ENCODE measurements at places on chromosomes 3 and 15.

- DNase-seq, result no peak
Measured at GRCh38 chr3:24482096-24482705, 12.4 kb downstream of the THRB start.

DNA sequence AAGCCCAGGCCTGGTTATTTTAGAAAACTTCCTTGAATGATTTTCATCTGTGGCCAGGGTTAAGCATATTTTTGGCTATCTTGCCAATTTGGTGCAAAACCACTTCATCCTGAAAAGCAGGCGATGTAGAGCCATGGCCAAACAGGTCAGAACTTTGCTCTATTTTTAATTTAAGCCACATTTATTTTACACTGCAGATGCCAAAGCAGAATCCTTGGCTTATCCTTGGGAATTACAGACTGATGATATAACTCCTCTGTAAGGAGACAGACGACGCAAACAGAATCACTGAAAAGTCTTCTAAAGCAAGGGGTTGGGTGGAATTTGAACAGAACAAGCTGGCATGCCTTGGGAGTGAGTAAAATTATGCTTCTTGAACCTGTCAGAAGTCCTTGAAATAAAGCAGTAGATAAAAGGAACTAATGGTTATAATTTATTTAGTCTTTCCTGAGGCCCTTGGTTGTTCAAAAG lies 121.9 kb downstream of the CHST2 start:
- DNase-seq, result no peak

GRCh38 chr15:98842192-98842972 lies 165.2 kb downstream of the PGPEP1L start:
- DNase-seq, result no peak

GRCh38 chr15:68154923-68155559 lies 50.1 kb downstream of the CALML4 start:
- DNase-seq, result peak; percentile 13

DNA sequence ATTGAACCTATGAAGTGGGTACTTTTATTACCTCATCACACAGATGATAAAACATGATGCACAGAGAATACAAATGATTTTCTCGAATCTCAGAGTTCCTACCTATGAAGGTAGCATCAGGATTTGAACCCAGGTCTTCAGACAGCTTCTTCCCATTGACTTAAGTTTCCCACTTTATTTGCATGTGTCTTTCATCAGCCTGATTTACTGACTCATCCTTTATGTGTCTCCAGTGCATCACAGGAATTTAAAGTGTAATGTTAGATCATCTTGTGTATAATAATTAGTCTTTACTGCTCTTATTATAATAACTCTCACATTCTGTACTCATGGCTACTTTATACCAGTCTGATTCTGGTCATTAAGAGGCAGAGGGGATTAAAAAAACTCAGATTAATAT lies 449.4 kb upstream of the SUCLG2 start:
- DNase-seq, result no peak

DNA sequence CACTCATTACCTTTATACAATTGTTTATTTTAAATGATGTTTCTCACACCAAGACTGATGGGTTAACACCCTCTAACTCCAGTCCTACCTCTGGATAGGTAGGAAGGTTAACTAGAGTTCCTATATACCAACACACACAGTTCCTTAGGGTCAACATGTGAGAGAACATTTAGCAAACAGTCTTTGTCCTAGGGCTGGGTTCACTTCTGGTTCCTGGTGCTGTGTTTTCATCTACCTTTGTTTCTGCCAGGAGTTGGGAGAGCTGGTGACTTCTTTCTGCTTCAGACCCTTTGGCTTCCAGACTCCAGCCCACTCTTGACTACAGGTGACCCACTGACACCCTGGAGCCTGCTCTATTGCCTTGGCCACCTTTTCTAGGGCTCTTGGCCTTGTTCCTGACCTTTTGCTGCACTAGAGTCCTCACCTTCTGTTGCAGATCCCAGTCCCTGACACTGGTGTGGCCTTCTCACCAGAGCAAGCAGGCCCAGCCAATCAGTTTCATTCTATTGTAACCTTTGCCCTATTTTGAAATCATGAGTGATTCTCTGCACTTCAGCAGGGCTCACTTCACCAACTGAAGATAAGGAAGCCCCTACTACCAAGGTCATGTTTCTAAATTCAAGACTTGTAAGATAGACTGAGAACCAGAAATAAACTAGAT lies 50.0 kb upstream of the SECISBP2L start:
- DNase-seq, result no peak

- DNase-seq, result no peak
Measured at GRCh38 chr3:128991355-128991895, 2.5 kb downstream of the CFAP92 start.

- no peak for DNase-seq
Measured at GRCh38 chr15:75828429-75828828, 14.8 kb upstream of the UBE2Q2 start.

- DNase-seq, result no peak
Measured at GRCh38 chr3:52792961-52793695, 1.5 kb upstream of the ITIH3 start.

GRCh38 chr15:71278989-71279756 lies 163.9 kb downstream of the THSD4 start:
- peak; percentile 85 for DNase-seq

DNA sequence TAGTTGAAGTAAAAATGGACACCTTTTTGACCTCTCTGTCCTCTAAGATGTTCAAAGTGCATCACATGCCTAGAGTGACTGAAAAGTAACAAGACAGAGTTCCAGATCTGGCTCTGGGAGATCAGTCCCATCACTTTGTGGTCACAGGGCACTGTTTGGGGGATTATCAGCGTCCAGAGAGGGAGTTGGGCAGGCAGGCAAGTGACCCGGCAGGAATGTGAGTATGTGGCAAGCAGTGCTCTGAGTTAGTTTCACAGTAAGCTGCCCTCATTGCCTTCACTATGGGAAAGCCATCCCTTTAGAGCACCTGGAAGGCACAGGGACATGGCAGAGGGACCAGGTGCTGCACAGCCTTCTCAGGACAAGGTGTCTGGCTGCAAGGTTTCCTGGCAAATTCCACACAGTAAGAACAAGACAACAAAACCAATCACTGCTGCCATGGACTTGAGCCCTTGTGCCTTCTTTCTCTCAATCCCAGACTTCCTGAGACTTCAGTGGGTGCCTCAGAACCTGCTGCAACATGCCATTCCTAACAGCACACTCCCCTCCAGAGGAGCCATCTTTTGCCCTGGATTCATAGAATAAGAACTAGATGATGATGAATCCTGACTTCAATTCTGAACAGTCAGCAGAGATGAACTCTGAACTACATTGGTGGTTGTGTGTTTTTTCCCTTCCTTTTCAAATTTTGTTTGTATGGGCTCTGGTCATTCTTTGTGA lies 55.2 kb downstream of the TIPARP start:
- DNase-seq, result no peak

- DNase-seq, result no peak
Measured at GRCh38 chr3:197471221-197472010, 84.4 kb downstream of the BDH1 start.

DNA sequence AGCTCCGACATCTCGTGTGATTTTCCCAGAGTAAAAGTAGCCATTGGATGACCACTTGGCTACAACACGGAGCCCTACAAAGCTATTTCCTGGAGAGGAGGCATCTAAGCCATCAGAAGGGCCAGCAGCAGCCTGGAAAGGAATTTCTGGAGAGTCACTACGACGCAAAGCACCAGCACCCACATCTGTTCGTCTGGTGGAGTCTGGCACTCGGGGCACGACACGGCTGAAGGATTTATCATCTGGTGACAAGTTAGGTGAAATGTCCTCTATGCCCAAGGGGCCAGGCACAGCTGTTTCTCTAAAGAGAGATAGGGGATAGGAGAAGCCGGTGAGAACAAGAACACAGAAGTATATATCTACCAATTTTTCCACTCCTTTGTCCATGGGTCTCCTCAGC lies 49.5 kb downstream of the TUBGCP4 start:
- DNase-seq, result no peak

DNA sequence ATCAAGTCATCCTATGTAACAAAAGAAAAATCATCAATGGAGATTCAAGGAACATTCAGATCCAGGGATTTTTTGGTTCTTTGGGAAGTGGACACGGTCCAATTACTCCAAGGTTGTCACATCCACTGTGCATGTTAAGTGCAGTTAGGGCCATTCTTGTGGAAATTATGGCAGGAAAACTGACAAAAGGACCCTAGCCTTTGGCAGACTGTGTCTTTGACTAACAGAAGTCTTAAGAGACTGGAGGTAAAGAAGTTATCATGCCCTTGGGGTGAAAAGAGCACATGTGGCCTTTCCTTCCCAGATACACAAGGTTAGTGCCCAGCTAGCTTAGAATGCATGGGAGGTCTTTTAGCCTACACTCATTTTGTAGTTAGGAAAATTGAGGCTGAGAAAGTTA lies 74.9 kb downstream of the MB21D2 start:
- DNase-seq, result no peak

- no peak for DNase-seq
Measured at GRCh38 chr3:189146848-189147247, 24.9 kb upstream of the TPRG1 start.

DNA sequence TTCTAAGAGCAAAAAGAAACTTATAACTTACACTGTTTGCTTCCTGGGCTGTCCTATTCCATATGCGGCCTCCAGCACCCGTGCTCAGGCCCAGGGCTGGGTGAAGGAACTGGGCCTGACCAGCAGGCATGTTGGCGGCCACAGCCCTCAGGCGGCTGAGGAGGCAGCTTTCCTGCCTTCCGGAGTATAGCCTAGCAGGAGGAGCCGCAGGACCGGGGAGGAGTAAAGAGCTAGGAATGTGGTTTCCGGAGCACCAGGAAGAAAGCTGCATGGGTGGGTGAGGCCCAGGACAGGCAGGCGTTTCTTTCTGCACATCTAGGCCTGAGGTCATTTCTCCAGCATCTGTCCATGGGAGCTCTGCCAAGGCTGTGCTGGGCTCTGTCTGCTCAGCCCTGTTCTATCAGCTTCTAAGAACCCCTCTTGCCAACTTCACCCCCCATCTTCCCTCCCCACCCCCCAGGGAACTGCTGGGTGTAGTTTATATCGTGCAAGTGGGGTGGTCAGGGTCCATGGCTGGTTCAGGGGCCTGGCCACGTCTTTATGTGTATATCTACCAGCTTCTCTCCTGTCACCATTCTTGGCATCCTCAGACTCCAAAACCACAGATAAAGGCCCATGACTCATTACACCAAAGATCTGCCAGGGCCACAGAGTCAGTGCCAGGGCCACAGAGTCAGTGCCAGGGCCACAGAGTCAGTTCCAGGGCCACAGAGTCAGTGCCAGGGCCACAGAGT lies 7.8 kb upstream of the KIF7 start:
- DNase-seq, result no peak

DNA sequence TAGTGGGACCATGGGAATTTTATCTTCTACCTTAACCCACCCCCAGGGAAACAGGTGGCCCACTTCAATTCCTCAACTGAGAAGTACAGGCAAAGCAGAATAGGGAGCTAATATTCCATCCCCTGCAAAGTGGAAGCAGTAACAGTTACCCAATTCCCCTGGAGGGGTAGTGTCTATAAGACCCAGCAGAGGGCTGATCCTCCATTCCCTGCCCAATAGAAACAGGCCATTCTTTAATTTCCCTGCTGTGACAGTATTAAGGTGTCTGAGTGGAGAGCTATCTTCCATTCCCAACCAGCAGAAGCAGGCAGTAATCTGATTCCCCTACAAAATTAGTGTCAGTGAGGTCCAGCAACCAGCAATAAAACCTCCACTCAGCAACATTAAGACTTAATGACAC lies 219.8 kb downstream of the ULK4 start:
- no peak for DNase-seq

GRCh38 chr3:82353306-82354171 lies 592.1 kb upstream of the GBE1 start:
- peak; percentile 47 for DNase-seq

GRCh38 chr15:74174219-74174957 lies 878 bp downstream of the ISLR start:
- no peak for DNase-seq

DNA sequence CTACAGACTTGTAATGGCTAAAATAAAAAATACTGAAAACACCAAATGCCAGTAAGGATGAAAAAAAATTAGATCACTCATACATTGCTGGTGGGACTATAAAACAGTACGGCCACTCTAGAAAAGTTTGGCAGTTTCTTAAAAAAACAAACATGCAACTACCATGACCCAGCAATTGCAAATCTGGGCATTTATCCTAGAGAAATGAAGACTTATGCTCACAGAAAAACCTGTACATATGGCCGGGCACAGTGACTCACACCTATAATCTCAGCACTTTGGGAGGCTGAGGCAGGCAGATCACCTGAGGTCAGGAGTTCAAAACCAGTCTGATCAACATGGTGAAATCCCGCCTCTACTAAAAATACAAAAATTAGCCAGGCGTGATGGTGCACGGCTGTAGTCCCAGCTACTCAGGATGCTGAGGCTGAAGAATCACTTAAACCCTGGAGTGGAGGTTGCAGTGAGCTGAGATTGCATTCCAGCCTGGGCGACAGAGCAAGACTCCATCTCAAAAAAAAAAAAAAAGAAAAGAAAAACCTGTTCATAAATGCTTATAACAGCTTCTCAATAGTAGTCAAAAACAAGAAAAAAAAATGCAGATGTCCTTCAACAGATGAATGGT lies 5.6 kb downstream of the TP53BP1 start:
- DNase-seq, result no peak

GRCh38 chr3:26428992-26429391 lies 193.6 kb upstream of the LRRC3B start:
- no peak for DNase-seq

GRCh38 chr15:29844290-29844903 lies 22.1 kb upstream of the TJP1 start:
- DNase-seq, result no peak

DNA sequence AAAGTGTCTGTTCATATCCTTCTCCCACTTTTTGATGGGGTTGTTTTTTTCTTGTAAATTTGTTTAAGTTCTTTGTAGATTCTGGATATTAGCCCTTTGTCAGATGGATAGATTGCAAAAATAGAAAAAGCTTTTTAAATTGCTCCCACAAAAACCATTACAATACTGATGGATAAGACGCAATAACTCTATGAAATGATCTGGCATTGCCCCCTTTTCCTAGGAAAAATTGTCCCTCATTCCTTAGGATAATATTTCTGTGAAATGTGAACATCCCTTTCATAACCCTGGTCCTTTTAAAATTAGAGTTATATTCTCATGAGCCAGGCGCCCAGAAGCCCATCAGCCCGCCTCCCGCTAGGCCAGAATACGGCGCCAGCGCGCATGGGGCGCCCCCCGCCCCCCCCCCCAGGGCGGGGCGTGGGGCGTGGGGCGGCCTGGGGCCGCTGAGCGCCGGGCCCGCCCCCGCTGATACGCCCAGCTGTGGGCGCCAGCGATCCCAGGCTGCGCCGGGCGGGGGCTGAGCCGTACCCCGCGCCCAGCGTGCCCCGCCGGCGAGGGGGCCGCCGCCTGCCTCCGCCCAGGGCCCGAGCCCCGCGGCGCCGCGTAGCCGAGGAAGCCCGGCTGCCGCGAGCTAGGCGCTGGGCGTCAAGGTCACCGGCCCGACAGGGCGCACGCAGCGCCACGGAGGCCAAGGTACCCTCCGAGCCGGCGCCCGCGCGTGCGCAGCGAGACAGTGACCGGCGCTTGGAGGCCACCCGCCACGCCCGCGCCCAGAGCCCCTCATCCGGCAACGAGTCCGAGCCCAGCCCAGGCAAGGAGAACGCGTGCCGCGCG lies 11.1 kb upstream of the ROPN1B start:
- no peak for DNase-seq

- DNase-seq, result no peak
Measured at GRCh38 chr15:57591237-57591821, 375 bp upstream of the MYZAP start.
